ELR (cell line): ENCODE measurements at places on chromosomes 7 and 10.

DNA sequence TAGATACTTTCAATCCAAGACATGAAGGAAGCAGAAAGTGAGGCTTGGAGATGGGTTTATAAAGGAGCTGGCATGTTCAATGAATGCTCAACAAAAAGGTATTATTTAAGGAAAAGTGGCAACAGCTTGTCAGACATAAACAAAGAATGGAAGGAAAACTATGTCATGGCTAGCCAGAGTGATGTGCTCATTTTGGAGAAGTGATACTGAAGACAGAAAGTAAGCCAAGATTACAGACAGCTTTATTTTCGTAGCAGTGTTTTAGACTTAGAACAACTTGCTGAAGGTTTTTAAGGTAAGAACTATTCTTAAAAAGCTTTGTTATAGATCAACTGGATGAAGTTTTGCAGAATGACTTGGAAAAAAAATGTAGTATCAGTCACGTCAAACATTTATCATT is 160.5 kb upstream of the FERD3L start:
- no peak for DNase-seq

DNA sequence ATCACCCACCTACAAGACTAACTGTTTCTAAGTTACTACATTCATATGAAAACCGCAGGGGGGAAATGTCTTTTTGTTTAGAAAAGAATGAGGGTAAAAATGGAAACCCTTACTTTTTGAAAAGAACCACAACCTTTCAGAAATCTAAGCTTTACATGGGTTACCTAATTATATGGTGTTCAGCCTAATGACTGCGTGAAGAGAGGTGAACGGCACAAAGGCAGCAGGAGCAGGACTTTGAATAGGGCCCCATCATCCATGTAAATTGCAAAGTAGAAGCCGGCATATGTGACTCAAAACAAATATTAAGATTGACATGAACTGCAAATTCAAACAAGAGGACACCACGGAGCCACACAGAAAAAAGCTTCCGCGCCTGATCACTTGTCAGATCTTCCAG is 25.1 kb downstream of the NEBL start:
- no peak for DNase-seq

DNA sequence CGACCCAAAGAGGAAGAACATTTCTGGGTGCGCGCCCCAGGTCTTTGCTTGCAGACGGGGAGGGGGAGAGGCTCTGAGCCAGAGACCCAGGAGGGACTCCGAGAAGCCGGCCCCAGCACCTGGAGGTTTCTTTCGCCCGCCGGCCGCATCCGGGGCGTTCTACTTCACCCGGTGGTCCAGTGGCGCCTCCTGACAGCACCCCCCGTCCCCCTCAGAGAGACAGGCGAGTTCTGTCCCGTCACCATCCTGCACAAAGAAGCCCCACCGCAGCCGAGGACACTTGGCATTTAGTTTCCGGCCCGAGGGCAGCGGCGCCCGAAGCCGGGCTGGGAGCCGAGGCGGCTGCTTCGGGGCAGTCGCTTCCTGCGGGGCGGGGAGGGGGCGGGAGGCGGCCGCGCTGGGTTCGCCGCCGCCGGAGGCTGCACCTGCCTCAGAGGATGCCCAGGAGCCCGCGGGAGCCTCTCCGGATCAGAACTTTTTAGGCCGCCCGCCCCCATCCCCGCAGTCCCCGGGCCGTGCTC is at the start of gene TMEM178B:
Gene TMEM178B, plus strand, starts transcription at position 424 of the 521 bp plus-strand sequence.
- no peak for DNase-seq

DNA sequence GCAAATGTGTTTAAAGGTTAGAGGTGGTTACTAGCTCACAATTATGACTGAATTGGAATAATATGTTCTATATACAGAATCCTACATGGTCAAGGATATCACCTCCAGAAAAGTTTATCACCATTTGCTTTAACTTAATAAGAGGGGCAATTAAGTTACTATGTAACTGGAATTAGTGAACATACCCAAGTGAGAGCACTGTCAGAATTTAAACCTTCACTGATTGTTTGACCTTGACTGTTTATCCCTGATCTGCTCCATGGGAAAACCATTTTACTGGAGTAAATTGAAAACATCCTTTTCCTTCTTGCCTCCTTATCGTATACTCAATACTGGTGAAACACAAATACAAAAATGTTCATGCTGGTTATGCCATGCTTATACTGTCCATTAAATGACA is 107.4 kb downstream of the SEMA3D start:
- DNase-seq, result no peak

DNA sequence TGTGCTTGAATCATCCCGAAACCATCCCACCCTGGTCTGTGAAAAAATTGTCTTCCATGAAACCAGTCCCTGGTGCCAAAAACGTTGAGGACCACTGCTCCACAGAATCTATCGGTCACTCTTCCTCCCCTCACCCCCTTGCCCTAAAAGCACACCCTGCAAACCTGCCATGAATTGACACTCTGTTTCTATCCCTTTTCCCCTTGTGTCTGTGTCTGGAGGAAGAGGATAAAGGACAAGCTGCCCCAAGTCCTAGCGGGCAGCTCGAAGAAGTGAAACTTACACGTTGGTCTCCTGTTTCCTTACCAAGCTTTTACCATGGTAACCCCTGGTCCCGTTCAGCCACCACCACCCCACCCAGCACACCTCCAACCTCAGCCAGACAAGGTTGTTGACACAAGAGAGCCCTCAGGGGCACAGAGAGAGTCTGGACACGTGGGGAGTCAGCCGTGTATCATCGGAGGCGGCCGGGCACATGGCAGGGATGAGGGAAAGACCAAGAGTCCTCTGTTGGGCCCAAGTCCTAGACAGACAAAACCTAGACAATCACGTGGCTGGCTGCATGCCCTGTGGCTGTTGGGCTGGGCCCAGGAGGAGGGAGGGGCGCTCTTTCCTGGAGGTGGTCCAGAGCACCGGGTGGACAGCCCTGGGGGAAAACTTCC is 784 bp upstream of the SERPINE1 start:
- DNase-seq, result peak; percentile 80

- DNase-seq, result no peak
Observed at GRCh38 chr10:6052247-6053221, 9.6 kb downstream of the IL2RA start.

DNA sequence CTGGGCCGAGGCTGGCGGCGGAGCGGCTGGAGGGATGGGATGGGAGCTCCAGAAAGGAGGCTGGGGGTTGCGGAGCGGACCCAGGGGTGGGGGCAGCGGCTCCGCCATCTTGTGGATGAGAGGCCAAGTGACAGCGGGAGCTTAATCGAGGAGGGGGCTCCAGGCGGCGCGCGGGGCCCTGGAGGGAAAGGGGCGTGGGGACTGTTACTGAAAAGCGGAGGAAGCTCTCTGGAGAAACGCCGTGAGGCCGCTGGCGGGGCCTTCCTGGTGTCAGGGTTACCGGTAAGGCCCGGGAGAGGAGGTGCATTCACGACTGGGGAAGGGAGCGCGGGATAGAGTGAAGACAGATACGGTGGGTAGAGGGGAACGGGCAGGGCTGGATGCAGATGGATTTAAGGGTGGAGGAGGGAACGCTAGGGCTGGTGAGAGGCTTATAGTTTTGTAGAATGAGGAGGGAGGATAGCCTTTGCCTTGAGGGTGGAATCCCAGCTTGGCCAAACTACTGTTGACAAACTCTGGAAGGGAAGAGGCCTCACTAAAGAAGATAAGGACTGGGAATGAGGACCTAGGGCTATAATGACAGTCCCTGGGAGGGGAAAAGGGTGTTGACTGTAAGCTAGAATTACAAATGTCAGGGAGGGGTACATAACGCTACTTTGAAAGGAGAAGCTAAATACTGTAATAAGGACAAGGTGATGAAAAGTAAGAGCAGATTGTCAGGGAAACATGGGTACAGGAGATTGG is 535 bp downstream of the BTRC start:
- peak; percentile 73 for DNase-seq

- peak; percentile 68 for DNase-seq
Observed at GRCh38 chr10:16966991-16967865, 150.0 kb upstream of the RSU1 start.

- no peak for DNase-seq
Observed at GRCh38 chr7:151795168-151795811, 81.6 kb downstream of the PRKAG2 start.

- peak; percentile 63 for DNase-seq
Observed at GRCh38 chr7:81190997-81191768, 272.3 kb upstream of the SEMA3C start.

DNA sequence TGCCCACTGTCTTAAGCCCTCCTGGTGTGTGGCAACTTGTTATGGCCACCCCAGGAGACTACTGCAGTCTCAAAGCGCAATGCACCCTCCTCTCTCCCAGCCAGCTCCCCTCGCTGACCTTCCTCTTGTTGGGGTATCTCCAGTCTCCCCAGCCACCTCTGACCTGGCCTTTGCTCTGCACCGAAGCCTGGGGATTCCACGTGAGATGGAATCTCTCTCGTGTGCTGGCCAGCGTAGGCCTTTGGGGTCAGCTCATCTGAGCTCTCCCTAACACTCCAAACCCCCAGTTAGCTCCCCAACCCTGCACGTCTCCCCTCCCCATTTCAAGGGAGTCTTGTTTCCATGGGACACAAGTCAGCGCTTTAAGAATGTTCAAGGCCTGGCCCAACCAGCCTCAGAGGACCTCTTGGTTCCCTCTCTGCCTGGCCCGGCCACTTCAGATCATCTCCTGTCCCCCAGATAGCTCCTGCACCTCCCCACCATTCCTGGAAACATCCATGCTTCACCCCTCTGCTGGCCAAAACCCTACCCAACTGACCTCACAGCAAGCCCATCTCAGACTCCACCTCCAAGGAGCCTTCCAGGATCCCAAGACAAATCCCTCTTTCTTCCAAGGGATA is 11.2 kb downstream of the ITPRIP start:
- no peak for DNase-seq

DNA sequence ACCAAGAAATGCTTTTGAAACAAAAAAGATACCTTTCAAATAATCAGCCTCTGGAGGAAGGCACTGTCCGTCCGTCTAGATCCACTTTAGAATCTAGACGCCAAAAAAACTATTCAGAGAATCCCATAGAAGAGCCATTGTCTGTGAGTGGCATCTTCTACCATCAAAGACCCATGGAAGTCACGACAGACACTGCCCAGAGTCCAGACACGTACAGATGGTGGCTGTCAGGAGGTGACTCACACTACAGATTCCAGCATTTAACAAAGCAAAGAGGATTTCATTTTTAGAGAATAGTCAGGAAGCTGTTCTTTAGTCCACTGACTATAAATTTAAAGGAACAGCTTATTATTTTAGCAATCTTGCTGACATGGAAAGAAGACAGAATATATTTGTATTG is 11.7 kb downstream of the C1QL3 start:
- peak; percentile 41 for DNase-seq

DNA sequence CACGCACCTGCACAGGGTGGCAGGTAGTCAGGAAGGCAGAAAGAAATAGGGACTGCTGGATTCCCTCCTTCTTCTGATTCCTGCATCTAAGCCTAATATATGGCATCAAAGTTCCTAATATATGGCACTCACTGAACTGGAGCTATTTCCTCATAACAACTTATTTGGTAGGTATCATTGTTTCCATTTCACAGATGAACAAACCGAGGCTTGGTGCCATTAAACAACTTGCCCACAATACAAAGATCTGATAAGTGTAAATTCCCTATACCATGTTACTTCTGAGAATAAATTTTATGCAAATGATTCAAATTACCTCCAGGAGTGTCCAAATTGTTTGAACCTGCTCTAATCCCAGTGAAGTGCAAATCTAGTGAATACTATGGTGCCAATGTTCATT is 2.1 kb upstream of the FAM171A1 start:
- no peak for DNase-seq

- peak; percentile 66 for DNase-seq
Observed at GRCh38 chr7:94382746-94383145, 11.9 kb upstream of the COL1A2 start.

DNA sequence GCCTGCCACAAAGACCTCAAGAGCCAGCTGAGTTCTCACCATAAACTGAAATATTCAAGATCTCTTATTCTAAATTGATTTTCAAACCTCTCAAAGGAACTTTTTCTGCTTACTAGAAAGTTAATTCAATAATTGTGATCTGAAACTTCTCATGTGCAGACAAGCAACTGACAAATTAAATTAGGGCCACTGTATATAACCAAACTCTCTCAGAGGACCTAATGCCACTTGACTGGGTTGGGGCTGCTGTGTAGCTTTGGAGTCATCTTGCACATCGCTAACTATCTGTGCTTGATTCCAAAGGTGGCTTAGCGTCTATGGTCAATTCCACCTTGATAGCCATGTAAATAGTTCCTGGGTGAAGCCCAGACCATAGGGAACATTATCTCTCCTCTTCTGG is 345.2 kb downstream of the GPR37 start:
- DNase-seq, result no peak

DNA sequence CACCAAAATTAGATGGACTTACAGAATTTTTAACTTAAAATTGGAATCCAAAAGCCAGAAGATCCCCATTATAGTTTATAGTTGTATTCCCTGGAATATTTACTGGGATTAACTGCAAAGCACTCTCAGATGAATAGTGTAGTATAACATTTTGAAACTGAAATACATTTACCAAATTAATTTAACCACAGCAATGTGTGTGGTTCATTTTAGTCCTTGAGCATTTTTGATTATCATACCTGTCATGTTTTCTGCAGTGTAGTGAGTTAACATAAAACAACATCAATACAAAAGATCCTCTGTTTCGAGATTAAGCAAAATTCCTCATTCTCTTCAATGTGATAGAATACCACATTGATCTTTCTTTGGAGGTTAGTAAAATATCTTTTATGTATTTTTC is 3.7 kb downstream of the VIM start:
- no peak for DNase-seq

DNA sequence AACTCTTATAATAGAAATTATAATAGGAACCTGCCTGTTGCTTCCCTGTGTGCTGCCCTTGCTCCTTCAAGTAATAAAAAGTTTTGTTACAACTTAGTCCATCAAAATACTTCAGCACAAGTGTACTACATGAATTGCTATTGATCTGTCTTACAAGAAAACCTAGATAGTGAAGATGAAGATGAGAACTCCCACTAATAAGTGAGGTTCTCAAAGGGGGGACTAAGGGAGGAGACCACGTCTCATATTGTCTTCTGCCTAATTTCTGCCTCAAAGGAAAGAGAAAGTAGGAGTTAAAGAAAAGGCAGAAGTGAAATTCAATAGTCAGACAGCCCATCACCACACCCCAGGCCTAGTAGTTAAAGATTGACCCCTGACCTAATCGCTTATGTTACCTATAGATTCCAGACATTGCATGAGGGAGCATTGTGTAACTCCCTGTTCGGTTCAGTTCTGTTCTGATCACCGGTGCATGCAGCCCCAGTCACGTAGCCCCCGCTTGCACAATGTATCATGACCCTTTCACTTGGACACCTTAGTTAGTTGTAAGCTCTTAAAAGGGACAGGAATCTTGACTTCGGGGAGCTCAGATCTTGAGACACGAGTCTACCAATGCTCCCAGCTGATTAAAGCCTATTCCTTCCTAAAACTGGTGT is 18.2 kb upstream of the CHST3 start:
- no peak for DNase-seq

GRCh38 chr10:31030800-31031199 is 865 bp downstream of the ZNF438 start:
- DNase-seq, result no peak

DNA sequence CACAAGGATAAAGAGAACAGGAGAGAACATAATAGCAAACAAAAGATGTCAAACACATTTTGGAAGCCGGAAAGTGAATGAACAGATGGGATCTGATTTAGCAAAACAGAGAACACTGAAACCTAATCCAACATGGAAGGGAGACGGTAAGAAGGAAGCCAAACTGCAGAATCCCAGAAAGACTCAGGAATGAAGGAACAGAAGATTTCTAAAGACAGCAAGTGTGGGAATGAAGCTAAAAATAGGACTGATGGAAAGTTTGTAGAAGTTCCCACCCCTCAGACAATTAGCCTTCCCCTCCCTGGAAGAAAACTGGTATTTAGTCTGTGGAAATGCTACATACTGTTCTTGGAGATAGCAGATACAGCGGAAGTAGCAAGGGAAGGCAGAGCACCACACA is 40.8 kb downstream of the SLC16A12 start:
- no peak for DNase-seq
